Suppressor macrophage treated with lipopolysaccharide for 4 hours (primary cell): ENCODE measurements at places on chromosomes 12 and 14.
A peak's percentile ranks its signal among the peaks of the same experiment; 100 is the strongest.

DNA sequence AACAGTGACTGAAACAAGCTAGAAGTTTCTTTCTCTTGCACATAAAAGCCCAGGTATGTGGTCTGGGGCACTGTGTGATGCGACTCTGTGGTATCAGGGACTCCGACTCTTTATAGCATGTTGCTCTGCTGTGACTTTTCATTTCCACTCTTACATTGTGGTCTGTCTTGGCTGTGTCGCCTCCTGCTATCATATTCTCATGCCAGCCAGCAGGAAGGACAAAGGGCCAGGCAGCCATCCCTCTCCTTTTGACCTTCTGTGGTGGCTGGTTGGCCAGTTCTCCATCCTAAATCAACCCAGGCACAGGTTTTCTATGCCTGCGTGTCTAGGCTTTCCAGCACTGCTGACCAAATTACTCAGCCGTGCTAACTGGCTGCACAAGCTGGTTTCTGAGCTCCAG is 8.0 kb downstream of the ACAD10 start:
- DNase-seq, result no peak

- DNase-seq, result no peak
Measured at GRCh38 chr14:67232066-67232465, 9.2 kb upstream of the PALS1 start.

DNA sequence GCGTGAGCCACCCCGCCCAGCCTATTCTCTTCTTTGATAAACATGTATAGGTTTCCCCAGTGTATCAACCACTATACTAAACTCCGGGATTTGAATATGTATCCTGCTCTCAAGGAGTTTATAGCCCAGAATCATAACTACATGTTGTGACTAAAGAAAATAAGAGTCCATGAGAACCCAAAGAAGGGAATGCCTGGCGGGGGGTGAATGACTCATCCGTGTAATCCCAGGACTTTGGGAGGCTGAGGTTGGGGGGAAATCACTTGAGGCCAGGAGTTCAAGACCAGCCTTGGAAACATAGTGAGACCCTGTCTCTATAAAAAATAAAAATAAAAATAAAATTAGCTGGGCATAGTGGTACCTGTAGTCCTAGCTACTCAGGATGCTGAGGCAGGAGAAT is 57.2 kb downstream of the SIX6 start:
- no peak for DNase-seq

GRCh38 chr12:81541121-81541520 is 218.0 kb downstream of the PPFIA2 start:
- no peak for DNase-seq

DNA sequence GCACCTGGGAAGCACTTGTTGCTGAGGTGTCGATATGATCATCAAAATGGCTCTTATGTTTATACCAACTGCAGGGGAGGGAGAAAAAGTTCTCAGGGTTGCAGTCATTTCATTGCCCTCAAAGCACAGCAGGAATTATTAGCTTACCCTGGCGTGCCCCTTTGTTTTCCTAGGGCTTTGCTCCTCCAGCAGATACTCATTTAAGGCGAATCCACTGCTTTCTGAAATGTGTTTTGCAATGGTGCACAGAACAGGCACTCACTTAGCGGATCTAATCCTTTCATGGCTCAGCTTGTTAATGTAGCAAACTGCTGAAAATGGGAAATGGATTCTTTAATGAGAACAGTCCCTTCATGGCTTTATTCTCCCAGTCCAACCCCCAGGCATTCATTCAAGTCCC is 76.7 kb downstream of the NKX2-1 start:
- no peak for DNase-seq

GRCh38 chr12:30859226-30859625 is 67.3 kb upstream of the TSPAN11 start:
- no peak for DNase-seq

DNA sequence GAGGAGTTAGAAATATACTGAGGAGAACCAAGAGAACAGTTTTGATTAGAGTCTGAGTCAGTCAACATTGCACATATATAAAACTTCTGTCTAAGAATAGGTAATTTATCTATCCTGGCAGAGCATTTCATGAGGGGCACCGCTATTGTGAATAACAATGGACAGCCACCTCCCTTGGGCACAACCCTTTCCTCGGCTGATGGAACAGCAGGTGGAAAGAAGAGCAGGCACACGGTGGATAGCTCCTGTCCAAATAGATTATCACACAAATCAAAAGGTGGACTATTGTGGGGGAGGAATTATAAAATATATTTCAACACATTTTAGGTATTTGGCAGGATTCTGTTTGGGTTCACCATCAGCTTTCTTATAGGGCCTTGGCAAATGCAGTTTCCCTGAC is 84.0 kb upstream of the PTPRB start:
- no peak for DNase-seq

GRCh38 chr12:53965281-53966084 is 7.4 kb upstream of the HOXC11 start:
- DNase-seq, result no peak

DNA sequence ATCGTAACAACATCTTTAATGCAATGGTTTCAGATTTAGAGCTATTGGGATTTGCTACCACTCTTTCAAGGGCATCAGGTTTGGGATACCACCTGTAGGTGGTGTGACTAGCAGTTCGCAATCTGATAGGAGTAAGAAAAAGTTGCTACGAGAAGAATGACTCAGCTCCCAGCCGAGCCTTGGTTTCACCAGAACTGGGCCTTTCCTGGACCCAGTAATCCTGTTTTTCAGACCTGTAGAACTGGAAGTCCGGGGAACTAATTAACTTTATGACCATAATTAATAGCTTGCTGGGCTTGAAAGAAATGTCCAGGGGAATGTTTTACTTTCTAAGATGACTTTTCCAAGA is 770 bp downstream of the ABHD4 start:
- peak; percentile 38 for DNase-seq

- no peak for DNase-seq
Measured at GRCh38 chr14:75495882-75496281, 26.4 kb upstream of the BATF start.

DNA sequence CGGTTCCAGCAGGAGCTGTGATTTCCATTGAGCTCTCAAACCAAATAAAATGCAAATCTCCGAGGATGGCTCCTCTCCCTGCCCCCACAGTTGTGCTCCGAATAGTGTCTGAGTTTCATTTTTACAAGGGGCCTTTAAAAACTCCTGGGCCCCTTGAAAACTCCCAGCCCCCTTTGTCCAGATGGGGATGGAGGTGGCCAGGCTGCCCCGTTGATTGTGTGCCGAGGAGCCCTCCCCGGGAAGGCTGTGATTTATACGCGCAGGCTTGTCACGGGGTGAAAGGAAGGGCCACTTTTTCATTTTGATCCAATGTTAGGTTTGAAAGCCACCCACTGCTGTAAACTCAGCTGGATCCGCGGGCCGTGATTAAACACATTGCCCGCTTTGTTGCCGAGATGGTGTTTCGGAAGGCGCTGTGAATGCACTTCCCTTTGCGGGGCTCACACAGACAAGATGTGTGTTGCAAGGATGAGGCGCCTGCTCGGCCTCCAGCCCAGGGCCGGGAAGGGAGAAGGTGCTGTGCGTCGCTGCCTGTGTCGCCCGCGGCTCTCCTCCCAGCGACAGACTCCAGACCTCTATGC is 98.8 kb downstream of the TMEM132C start:
- DNase-seq, result no peak

DNA sequence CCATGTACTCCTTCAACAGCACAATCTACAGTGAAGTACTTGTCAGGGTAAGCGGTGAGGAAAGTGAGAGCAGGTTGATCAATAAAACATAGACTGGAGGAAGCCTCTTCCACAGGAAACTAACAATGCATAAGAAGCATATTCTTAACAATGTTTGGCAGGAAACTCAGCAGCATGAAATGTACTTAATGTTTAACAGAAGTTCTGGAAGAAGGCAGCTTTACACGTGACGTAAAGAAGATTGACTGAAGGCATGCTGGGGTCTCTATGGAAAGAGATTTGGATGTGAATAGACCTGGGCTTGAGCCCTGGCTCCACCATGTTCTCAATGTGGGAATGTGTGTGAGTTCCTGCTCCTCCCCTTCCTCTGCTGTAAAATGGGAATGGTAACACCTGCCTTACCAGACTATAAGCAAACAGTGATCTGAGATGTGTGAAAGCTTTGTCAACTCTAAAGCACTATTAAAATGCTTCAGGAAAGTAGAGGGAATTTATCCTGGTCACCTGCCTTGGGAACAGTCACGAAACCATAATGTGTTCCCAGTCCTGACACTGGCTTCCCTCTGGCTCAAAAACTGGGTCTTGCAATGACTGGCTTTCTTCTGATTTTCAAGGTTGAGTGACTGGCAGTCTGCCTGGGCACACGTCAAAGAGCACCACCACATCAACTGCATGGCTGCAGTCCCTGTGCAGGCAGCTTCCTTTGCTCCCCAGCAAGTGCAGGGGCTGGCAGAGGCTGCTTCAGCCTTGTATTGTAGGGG is 384.6 kb downstream of the APAF1 start:
- DNase-seq, result no peak

- peak; percentile 48 for DNase-seq
Measured at GRCh38 chr12:50951112-50951511, 1.2 kb upstream of the HIGD1C start.

GRCh38 chr14:93857081-93857480 is 68.8 kb upstream of the PRIMA1 start:
- DNase-seq, result no peak

DNA sequence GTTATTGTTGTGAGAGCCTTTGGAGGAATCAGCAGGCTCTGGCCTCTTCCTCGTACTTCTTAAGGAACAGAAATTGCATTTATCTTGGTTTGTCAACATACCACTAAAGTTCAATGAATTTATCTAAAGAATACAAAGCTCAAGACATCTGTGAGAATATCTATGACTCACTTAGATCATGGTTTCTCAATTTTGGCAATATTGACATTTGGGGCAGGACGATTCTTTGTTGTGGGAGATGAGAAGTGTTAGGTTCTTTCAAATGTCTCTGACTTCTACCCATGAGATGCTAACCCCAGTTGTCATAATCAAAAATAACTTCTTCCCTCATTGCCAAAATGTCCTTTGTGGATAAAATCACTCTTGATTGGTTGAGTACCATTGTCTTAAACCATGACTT is 1190.3 kb downstream of the GALC start:
- DNase-seq, result no peak

GRCh38 chr12:54211920-54212319 is 23.1 kb upstream of the SMUG1 start:
- DNase-seq, result no peak

GRCh38 chr14:88196925-88197324 is 126.1 kb downstream of the KCNK10 start:
- no peak for DNase-seq

- peak; percentile 91 for DNase-seq
Measured at GRCh38 chr14:22536853-22537338, 52.1 kb downstream of the DAD1 start.

GRCh38 chr12:75658901-75659823 is 147.8 kb upstream of the KRR1 start:
- DNase-seq, result peak; percentile 18

- DNase-seq, result peak; percentile 53
Measured at GRCh38 chr12:112977641-112978040, 678 bp upstream of the OAS2 start.

- DNase-seq, result peak; percentile 28
Measured at GRCh38 chr12:100404769-100405407, 48.0 kb downstream of the SLC17A8 start.

DNA sequence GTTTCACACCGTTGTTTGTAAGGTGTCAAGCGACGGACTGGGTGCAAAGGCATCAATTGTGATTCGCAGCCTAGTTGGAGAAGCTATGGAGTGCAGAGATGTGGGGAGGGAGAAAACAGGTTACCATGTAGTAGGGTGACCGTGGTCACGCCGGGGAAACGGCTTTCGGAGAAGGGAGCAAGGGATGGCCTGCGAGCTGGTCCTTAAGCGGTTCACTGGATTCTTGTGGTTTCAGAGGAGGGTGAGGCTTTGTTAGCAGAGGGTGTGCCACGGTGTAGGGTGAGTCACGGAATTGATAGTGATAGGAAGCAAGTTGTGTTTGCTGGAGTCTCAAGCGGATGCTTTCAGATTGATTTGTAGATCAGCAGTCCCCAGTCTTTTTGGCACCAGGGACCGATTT is 2.3 kb downstream of the PIWIL1 start:
- DNase-seq, result no peak

DNA sequence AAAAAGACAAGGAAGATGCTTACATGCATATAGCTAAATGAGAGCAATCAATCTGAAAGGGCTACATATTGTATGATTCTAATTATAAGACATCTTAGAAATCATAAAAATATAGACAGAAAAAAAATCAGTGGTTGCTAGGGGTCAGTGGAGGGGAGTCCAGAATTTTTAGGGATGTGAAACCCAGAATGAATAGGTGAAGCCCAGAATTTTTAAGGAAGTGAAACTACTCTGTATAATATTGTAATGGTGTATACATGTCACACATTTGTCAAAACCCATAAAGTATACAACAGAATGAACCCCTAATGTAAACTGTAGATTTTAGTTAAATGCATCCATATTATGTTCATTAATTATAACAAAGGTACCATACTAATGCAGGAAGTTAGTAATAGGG is 713.2 kb downstream of the FLRT2 start:
- peak; percentile 30 for DNase-seq

- DNase-seq, result no peak
Measured at GRCh38 chr12:101832030-101832429, 1.3 kb upstream of the GNPTAB start.

DNA sequence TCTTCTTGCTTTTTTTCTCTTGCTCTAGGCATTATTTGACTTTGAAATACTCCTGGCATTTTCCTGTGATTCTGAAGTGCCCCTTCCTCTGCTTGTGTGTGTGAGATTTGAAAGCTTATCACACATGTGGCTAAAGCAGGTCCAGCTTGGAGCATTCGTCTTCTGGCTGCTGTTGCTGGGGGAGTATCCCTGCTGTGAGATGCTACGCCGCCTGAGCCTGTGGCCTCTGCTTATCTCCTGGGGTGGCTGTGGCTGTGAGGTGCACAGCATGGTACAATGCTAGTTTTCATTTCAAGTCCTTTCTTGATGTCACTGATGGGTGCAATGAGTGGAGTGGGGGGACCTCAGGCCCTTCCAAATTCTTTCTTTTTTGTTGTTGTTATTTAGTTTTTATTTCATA is 371.8 kb downstream of the ZFP36L1 start:
- no peak for DNase-seq

DNA sequence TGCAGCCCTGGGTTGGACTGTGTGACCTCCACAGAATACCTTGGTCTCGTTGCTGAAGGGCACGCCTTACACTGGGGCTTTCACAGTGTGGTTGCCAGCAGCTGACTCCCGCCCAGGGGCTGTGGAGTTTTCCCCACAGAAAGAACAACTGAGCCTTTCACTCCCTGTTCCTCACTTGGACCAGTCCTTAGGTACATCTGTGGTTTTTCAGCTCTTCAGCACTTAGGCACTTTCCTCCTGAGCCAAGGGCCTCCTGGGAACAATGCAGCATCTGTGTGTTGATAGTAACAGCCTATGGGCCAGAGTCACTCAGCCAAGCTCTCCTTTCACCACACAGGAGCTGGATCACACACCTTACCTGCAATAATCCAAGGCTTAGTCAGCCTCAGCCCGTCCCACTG is 25.0 kb downstream of the ERP27 start:
- DNase-seq, result no peak

DNA sequence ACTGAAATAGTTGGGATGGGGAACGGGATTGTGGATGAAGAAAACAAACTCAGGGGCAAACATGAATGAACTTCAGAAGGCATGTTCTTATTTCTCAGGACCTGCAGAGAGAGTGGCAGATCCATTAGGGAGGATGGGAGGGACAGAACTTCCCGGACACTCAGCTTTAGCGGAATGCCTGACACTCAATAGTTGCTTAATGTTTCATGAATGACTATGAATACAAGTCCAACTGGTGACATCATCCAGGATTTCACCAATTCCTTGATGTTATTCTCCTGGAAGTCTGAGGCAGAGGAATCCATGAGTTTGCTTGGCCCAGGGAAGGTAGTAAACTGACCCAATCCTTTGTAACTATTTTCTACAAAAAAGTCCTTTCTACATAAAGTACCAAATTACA is 37.8 kb upstream of the LRRC10 start:
- no peak for DNase-seq
